ENCODE measurements at places on chromosomes 7 and 10. TPM values are rescaled to one million over a fixed set of nuclear protein-coding genes. Genes with fewer than 3 reads are reported as not detected.

GRCh38 chr7:155228459-155228845 lies 69.2 kb upstream of the INSIG1 start:
- DNase-seq, result no peak

- no peak for DNase-seq
These were observed 6.2 kb downstream of the SRRT start for GRCh38 chr7:100881136-100881535.

- no peak for DNase-seq
These were observed 20.6 kb downstream of the EMX2 start for GRCh38 chr10:117562896-117563737.

DNA sequence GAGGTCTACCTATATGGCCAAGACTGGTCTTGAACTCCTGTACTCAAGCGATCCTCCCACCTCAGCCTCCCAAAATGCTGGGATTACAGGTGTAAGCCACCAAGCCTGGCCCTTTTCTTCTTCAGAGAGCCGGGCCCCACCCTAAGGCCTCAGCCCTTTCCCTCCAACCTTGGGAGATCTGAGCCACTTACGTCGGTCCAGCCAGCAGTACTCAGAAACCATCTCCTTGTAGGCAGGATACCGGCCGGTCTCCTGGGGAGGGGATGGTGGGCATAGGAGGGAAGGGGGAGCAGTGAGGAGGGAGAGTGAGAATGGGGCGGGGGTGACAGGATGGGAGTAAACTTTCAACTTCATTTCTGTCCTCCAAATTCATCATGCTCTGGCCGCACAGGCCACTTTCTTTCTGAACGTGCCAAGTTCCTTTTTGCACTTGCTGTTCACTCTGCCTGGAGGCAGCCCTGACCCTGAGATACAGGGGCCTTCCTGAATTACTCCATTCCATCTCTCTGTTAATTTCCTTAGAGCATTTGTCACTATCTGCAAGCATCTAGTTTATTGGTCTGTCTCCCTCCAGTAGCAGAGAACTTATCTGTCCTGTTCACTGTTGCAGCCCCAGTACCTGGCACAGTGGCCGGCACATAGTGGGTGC lies 10.4 kb downstream of the PDZD7 start:
- no peak for DNase-seq

- no peak for DNase-seq
These were observed 173.1 kb downstream of the ITGA8 start for GRCh38 chr10:15546606-15547005.

DNA sequence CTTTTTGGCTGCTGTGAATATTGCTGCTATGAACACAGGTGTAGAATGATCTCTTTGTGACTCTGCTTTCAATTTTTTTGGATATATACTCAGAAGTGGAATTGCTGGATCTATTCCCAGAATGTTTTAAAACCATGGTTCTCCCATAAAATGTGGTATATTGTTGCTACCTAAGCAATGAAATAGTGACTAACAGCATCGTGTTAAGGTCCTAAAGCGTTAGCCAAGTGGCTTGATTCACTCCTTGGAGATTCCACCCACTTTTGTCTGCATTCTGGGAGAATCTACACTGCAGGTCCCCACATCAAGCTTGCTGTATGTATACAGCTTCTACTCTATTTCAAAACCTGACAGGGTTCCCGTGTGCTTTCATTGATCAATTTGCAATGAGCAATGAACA lies 105.6 kb downstream of the CDK6 start:
- DNase-seq, result no peak

- no peak for DNase-seq
These were observed 6.9 kb downstream of the PIK3CG start for GRCh38 chr7:106871793-106872571.

The ABCA13 gene
- 0.26 TPM for total RNA-seq

DNA sequence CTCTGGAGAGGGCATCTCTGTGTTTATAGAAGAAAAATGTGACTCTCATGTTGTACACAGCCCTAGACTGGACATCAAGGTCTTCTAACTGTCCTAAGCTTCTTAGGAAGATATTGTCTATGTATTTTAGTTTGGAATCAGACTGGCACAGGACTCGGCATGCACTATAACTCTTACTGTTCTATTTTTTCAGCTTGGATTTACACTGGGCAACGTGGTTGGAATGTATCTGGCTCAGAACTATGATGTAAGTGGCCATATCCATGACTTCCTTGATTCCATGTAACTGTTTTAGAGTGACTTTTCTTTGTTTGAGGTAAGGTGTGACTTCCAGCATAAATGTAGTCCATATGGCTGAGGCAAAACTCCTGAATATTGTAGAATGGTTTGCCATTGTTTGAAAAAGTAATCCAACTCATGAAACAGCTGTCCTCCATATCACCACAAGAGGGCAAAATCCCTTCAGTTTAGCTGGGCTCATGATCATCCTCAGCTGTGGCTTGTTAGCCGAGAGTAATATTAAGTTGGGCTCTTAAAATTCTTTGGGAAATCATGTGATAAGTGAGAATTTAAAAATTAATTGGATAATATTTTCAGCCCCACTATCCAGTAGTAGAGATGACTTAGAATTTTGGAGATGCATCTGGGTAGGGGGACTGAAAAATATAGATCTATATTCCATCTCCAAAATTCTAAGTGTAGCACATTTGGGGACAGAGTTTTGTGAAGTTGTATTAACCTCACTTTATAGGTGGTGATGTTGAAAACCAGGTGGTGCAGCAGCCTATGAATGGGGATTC lies 10.4 kb downstream of the STMP1 start:
- DNase-seq, result no peak

DNA sequence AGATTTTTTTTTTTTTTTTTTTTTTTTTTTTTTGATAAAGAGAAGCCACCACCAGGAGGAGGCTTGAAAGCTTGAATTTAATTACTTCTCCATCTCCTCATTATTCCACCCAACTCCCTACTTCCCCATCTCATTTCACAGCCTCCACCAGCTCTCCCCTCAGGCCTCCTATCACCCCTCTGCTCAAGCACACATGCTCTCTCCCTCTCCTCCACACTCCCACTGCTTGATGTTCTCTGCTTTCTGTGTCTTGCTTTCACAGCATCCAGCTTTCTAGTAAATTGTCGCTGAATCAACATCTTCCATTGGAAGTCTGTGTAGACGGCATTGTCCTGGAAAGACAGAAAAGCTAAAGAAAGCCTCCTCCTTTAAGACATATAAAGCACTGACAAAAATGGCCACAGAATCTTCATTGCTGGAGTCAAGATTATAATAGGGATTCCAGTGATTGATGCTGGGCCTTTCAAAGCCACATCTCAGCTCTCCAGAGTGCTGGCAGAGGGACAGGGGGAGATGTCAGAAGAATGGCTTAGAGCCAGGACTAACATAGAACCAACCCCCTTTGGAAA lies 58.3 kb downstream of the DOCK4 start:
- DNase-seq, result no peak

DNA sequence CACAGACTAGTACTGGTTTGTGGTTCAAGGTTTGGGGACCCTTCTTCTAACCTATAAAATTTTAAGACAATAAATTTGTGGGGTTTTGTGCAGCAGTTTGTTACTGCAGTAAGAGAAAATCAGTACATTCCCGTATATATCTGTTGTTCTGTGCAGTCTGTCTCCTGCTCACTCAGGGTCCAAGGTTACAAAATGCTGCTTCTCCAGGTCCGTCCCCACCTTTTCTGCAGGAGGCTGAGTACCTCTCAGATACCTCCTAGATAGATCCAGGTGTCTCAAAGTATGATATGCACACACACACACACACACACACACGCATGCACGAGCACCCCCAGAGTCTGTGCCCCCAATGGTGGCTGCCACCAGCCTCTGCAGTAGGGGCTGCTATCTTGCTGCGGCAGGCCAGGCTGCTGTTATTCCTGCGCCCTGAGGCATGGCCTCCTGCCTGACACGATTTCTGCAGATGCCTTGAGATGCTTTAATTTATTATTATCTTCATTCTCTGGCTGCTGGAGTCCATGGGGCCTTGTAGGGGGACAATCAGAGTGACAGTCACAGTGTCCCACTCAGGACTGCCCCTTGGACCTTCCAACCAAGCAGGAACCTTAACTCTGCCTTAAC lies 25.2 kb upstream of the ASL start:
- DNase-seq, result no peak

DNA sequence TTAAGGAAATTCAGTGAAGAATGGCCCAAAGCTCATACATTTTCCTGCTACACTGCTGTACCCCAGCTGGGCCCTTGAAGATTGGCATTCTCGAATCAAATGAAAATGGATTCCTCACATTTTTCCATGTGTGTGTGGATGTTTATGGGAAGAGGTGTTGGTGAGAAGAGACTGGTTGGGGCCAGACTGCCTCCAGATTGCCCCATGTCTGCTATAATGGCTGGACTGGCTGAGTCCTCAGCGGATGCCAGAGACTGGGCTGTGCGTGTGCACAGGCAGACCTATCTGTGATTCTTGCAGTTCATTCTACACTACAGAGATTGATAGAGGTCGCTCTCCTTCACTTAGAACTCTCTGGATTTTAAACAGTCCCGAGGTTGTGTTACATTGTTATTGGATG lies 183.6 kb upstream of the GDF10 start:
- DNase-seq, result no peak

Measured in uterus (tissue), 4 donors.